ENCODE measurements at places on chromosomes 16 and 17. TPM values are rescaled to one million over a fixed set of nuclear protein-coding genes. Genes with fewer than 3 reads are reported as not detected.

- no peaks in the 10 kb centered on the region for H3K36me3 ChIP-seq
- no peak overlapping the region for H3K27ac ChIP-seq
- H3K4me3 ChIP-seq = no peak overlapping the region
- no peaks in the 10 kb centered on the region for H3K27me3 ChIP-seq
- DNase-seq = no peak
Measured at GRCh38 chr17:56175299-56175955, 22.2 kb downstream of the ANKFN1 start.

The TNP2 gene
- not detected for total RNA-seq

- DNase-seq = peak; percentile 93
- peak overlapping the region; percentile 93 for H3K27ac ChIP-seq
- H3K36me3 ChIP-seq = no peaks in the 10 kb centered on the region
- peak overlapping the region; percentile 2 for H3K4me3 ChIP-seq
- H3K27me3 ChIP-seq = no peaks in the 10 kb centered on the region
Measured at GRCh38 chr17:81419319-81419885, 24.1 kb downstream of the BAHCC1 start.

- H3K27me3 ChIP-seq = no peaks in the 10 kb centered on the region
- H3K4me3 ChIP-seq = no peak overlapping the region
- DNase-seq = peak; percentile 46
- H3K4me1 ChIP-seq = peaks cover 8% of the 10 kb centered on the region
Measured at GRCh38 chr17:17180741-17181525, 25.2 kb downstream of the PLD6 start.

DNA sequence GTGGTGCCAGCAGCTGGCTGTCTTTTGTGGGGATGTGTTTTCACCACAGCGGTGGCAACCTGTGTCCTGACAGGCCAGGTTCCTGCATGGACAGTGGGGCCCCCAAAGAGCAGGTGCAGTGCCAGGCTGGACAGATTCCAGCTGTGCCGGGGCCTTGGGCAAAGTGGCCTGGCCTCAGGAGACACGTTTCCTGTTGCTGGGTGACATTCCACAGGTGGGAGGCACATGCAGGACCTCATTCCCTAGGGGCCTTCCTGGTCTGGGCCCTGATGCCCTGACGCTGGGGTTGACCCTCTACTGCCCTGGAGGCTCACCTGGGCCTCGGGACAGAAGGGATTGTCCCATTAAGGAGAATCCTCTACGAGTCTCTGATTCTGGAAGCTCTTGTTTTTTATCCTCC is 182.4 kb downstream of the RAB11FIP4 start:
- no peak for DNase-seq
- H3K4me3 ChIP-seq = no peak overlapping the region
- H3K27me3 ChIP-seq = no peaks in the 10 kb centered on the region
- peaks cover 6% of the 10 kb centered on the region for H3K4me1 ChIP-seq
- no peaks in the 10 kb centered on the region for H3K36me3 ChIP-seq
- no peak overlapping the region for H3K27ac ChIP-seq

The SKAP1 gene
- total RNA-seq = 0.75 TPM

DNA sequence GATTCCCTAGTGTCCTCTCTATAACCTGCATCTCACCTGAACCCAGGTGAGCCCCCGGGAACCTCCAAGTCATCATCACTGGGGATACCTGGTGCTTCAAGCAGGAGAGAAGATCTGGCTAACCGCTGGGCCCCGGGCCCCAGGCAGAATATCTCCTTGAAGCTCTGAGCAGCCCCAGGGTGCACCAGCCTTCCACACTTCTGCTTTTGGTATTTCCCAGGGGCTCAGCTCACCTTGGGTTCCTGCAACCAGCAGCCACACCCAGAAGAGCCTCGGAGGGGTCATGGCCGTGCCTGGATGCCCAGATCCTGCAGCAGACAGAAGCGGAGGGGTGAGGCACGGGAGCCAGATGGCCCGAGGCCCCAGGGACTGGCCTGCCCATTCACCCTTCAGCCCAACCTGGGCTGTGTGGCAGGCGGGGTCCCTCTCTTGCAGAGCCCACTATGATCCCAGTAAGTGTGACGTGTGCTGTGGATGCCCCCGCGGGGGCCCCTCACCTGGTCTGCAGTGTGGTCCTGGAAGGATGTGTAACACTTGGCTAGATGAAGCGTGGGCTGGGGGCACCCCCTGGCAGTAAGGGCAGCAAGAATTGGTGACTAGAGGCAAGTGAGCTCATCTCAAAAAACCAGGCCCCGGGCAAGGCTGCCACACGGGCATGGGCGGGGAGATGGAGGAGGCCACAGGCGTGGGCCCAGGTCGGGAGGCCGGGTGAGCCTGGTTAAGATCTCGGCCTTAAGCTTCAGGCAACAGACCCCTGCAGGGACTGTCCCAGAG is 2.6 kb downstream of the LGALS3BP start:
- H3K27ac ChIP-seq = peak overlapping the region; percentile 58
- H3K27me3 ChIP-seq = no peaks in the 10 kb centered on the region
